ENCODE measurements at places on chromosomes 5 and 9. TPM values are rescaled to one million over a fixed set of nuclear protein-coding genes. Genes with fewer than 3 reads are reported as not detected.

IFNA5 gene
- not detected for total RNA-seq

SLC25A2 gene
- under 0.01 TPM for total RNA-seq

NIPAL4 gene
- not detected for total RNA-seq

IFNA13 gene
- not detected for total RNA-seq

SH3GL2 gene
- 0.36 TPM for total RNA-seq

ENTPD2 gene
- total RNA-seq, result not detected

YIPF5 gene
- 56.0 TPM for total RNA-seq

CFAP90 gene
- total RNA-seq, result not detected

PRXL2C gene
- total RNA-seq, result 27.2 TPM

ANGPTL2 gene
- total RNA-seq, result 51.3 TPM

SOX30 gene
- not detected for total RNA-seq

GPRIN1 gene
- total RNA-seq, result 14.3 TPM

TUSC1 gene
- total RNA-seq, result 13.7 TPM
